ENCODE measurements at places on chromosomes 1 and 21.

DNA sequence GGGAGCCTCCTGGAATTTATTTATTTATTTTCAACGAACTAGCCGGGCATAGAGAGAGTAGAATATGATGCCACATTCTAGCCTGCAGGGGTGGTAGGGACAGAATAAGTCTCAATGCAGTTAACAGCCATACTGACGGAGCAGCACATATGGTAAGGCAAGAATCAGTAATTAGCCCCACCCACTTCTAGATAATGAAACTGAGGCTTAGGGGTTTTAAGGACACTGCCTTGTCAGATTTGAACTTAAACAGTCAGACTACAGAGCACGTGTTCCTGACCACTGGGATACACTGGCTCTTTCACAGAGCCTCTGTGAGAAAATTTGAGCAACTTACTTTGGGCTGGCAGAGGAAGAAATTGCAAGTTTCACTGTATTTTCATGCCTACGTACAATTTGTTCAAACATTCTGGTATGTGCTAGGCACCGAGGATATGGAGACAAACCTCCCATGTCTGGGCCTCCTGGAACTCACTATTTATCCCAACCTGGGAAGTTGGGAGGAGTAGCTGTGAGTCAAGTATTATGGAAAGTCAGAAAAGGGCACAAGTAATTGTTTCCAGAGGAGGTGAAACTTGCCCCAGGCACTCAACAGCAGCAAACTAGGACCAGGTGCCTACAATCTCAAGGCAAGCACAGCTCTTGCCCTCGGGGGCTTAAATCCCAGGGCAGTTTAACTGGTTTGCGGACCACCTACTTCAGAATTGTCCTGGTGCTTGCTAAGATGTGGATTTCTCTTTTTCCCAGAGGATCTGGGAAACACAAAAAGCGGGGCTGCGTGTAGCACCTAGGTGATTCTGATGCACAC is 1.6 kb upstream of the CLIC4 start:
- H3K4me3 ChIP-seq, result no peak overlapping the region
- no peaks in the 10 kb centered on the region for H3K36me3 ChIP-seq
- H3K4me1 ChIP-seq, result no peaks in the 10 kb centered on the region
- DNase-seq, result no peak
- peak overlapping the region; percentile 99 for H3K27ac ChIP-seq
- no peaks in the 10 kb centered on the region for H3K27me3 ChIP-seq

GRCh38 chr1:4652631-4653327 is 1.6 kb upstream of the AJAP1 start:
- H3K36me3 ChIP-seq, result no peaks in the 10 kb centered on the region
- H3K27me3 ChIP-seq, result peaks cover 26% of the 10 kb centered on the region

GRCh38 chr1:233543338-233544255 is 70.3 kb upstream of the KCNK1 start:
- H3K27ac ChIP-seq, result no peak overlapping the region
- H3K36me3 ChIP-seq, result no peaks in the 10 kb centered on the region
- no peak for DNase-seq
- no peaks in the 10 kb centered on the region for H3K27me3 ChIP-seq
- no peaks in the 10 kb centered on the region for H3K4me1 ChIP-seq
- no peak overlapping the region for H3K4me3 ChIP-seq

DNA sequence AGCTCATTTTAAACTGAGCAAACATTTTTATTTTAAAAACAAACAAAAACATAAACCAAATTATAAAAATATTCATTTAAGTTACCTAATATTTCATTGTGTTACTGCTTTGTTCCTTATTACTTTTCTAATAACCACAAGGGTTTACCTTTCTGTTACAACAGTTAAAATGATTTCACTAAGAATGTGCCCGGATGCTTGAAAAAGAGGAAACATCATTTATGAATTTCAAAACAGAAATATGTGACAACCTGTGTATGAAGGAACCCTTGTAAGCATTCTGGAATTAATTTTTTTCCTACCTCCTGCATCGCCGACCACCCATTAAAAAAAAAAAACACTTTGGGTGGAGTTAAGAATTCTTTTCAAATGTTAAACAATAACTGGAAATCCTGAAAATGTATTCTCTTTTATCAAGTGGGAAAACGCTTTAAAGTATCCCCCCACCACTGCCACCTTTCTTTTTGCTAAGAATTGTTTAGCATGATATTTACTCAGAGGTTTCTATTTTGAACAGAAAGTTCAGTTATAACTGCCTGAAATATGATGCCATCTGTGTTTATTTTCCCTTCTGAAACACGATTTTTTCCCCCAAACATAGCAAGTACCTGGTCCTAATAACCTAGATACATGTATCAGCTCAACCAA is 9.1 kb downstream of the CYYR1 start:
- H3K27ac ChIP-seq, result peak overlapping the region; percentile 41
- H3K4me1 ChIP-seq, result no peaks in the 10 kb centered on the region
- no peak overlapping the region for H3K4me3 ChIP-seq
- H3K27me3 ChIP-seq, result no peaks in the 10 kb centered on the region
- DNase-seq, result no peak
- H3K36me3 ChIP-seq, result no peaks in the 10 kb centered on the region

DNA sequence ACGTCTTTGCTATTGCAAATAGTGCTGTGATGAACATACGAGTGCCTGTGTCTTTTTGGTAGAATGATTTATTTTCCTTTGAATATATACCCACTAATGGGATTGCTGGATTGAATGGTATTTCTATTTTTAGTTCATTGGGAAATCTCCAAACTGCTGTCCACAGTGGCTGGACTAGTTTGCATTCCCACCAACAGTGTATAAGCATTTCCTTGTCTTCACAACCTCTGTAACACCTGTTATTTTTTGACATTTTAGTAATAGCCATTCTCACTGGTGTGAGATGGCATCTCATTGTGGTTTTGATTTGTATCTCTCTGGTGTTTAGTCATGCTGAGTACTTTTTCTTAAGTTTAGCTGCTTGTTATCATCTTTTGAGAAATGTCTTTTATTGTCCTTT is 215.0 kb downstream of the FMN2 start:
- no peaks in the 10 kb centered on the region for H3K36me3 ChIP-seq
- peaks cover 25% of the 10 kb centered on the region for H3K4me1 ChIP-seq
- no peaks in the 10 kb centered on the region for H3K27me3 ChIP-seq
- H3K27ac ChIP-seq, result no peak overlapping the region

DNA sequence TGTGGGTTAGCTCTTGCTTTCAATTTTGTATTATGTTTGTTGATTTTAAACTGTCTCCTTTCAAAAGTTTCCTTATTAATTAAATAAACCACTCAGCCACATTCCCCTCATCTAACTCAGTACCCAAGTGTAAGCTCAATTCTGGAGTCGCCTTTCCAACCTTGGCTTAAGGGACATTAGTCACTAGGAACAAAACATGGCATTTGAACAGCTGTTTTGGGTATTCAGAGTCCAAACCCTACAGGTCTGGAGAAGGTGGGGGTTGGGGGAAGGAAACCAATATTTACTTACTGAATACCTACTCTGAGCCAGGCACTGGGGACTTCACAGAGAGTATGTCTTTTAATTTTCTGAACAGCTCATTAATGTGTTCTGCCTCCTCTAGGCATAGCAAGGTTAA is 117.2 kb upstream of the JUN start:
- no peaks in the 10 kb centered on the region for H3K27me3 ChIP-seq
- DNase-seq, result no peak
- H3K36me3 ChIP-seq, result no peaks in the 10 kb centered on the region
- H3K27ac ChIP-seq, result peak overlapping the region; percentile 96
- no peak overlapping the region for H3K4me3 ChIP-seq

GRCh38 chr1:27428316-27429028 is 36.0 kb downstream of the GPR3 start:
- peaks cover 51% of the 10 kb centered on the region for H3K4me1 ChIP-seq
- peak; percentile 76 for DNase-seq
- no peaks in the 10 kb centered on the region for H3K27me3 ChIP-seq
- peak overlapping the region; percentile 31 for H3K4me3 ChIP-seq
- no peaks in the 10 kb centered on the region for H3K36me3 ChIP-seq
- peak overlapping the region; percentile 75 for H3K27ac ChIP-seq

DNA sequence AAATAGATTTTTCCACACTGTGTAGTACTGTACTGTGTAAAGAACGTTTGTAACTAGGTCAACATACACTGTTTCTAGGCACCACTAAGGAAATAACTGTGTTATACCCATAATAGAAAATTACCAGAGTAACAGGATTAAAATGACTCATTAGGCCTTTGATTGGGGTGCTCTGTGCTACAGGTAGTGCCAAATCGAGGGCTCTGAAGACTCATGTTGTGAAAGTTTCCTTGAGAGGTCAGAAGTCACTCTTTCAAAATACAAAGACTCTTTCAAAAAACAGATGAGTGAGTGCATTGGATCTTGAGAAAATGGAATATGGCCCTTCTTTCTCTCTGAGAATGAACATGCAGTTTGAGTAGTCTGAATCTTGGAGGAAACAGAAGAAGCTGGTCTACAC is 143.0 kb downstream of the MRPL39 start:
- DNase-seq, result no peak
- no peaks in the 10 kb centered on the region for H3K4me1 ChIP-seq
- H3K27me3 ChIP-seq, result no peaks in the 10 kb centered on the region
- H3K4me3 ChIP-seq, result no peak overlapping the region
- H3K36me3 ChIP-seq, result no peaks in the 10 kb centered on the region

- H3K36me3 ChIP-seq, result peaks cover 4% of the 10 kb centered on the region
- no peaks in the 10 kb centered on the region for H3K27me3 ChIP-seq
- H3K4me3 ChIP-seq, result no peak overlapping the region
- no peak overlapping the region for H3K27ac ChIP-seq
- peaks cover 9% of the 10 kb centered on the region for H3K4me1 ChIP-seq
These were observed 112.2 kb downstream of the ITSN1 start for GRCh38 chr21:33754481-33754880.

GRCh38 chr1:3736131-3736561 is 16.1 kb upstream of the CCDC27 start:
- no peak for DNase-seq
- H3K27me3 ChIP-seq, result peaks cover 12% of the 10 kb centered on the region
- no peak overlapping the region for H3K4me3 ChIP-seq
- H3K36me3 ChIP-seq, result peaks cover 68% of the 10 kb centered on the region
- H3K27ac ChIP-seq, result no peak overlapping the region
